ENCODE measurements at places on chromosomes 7 and 10.

DNA sequence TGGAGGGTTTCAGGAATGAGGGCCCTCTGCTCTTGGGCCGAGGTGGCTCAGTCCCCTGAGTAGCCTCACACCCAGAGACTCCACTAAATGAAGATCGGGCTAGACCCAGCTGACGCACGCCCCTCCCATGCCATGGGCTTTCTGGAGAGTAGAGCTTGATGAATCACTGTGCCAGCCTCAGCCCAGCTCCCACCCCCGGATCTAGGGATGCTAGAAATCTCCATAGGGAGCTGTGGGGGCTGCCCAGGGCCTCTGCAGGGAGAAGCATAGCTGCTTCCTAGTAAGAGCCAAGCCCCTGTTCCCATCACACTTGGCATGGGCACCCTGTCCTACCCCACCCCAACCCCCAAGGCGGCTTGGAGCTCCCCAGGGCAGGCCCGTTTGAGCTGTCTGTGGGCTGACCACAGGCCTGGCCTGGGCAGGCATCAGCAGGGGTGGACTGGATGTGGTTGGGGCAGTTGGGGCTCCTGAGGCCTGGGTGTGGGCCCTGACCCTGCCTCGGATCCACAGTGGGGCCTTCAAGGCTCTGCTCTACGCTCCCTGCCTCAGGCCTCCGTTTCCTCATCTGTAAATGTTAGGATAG is 121.2 kb downstream of the ZMIZ1 start:
- no peak for DNase-seq

- DNase-seq, result no peak
Measured at GRCh38 chr7:45082031-45082830, 6.5 kb downstream of the NACAD start.

DNA sequence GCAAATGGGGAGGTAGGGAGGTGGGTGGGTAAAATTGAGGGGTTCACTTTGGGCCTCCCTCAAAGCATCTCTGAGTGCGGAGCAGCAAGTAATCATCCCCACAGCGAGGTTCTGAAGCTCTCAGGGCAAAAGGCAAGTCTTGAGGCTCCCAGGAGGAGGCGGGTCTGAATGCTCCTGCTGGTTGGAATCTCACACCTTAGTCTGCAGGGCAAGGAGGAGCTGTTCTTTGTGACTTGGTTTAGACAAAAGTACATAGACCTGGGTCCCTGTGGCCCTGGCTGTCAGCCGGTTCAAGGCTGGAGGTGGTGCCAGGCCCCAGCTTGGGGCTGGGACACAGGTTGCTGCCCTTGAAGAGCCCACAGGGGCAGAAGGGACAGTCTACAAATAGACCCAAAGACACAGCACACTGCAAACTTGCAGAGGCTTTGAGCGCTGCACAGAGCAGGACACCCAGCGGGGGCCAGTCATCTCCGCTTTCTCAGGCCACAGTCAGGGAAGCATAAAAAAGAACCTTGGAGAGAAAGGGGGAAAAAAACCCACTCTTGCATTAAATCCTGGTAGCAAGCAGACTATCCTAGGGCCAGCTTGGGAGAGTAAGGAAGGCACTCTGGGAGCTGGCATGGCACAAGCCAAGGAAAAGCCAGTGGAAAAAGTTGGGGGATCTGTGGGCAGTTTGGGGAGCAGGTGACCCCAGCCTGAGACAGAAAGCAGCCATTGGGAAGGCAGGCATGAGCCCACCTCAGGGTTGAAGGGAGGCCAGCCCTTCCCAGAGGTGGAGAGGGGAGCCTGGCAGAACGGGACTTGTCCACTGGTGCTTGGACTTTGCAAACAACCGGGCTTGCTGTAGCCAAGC is 926 bp upstream of the C10orf71 start:
- DNase-seq, result no peak

DNA sequence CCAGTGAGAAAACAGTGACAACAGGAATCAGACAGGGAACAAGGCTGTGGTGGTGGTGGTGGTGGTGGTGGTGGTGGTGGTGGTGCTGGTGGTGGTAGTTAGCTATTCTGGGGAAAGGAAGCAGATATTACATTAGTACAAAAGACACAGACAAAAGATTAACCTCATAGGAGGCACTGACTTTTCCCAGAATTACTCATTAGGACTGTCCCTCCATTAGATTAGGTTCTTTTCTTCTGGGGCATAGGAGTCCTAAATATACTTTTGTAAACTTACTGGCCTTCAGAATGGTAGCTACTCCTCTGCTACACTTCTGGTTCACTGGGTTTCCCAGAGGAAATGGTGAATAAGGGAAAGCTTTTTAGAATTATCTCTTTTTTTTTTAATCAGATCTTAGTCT is 156.6 kb upstream of the SEMA3D start:
- DNase-seq, result no peak

GRCh38 chr10:129163531-129163930 is 303.5 kb upstream of the MGMT start:
- DNase-seq, result no peak

- no peak for DNase-seq
Measured at GRCh38 chr10:110686949-110687348, 42.8 kb downstream of the RBM20 start.

DNA sequence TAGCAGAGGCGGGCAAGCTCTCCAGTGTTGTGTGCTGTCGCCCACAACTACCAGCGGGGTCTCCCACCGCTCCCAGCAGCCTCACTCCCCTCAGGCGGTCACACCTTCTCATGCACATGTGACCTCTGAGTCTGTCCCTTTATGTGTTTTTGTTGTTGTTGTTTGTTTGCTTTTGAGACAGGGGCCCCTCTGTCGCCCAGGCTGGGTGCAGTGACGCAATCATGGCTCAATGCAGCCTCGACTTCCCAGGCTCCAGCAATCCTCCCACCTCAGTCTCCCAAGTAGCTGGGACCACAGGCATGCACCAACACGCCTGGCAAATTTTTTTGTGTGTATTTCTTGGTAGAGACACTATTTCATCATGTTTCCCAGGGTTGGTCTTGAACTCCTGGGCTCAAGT is 1.5 kb downstream of the CPSF4 start:
- no peak for DNase-seq

DNA sequence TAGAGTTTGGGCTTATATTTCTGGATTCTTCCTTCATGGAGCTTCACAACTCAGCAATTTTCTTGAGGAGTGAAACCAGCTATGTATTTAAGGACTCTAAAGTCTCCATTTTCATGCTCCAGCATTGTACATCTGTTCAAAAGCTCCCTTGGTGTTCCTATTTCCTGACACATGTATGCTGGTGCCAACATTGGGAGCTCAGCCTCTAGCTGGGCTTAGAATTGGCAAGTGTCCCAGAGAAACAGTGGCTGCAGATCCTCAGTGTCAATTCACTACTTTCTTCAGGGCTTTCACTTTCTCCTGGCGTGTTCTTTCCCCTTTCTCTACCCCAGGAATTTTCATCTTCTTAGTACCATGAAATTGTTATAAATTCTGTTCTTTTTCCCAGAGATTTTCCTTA is 103.1 kb downstream of the ZNF467 start:
- no peak for DNase-seq

- no peak for DNase-seq
Measured at GRCh38 chr7:39683216-39683845, 60.0 kb downstream of the RALA start.

GRCh38 chr10:88759366-88760101 is at the start of gene LIPN:
Gene LIPN, plus strand, starts transcription at chr10:88760020. Its CDS starts 1,386 bp downstream, at chr10:88761406.
- DNase-seq, result no peak

- DNase-seq, result no peak
Measured at GRCh38 chr7:22849662-22850061, 27.0 kb upstream of the TOMM7 start.

GRCh38 chr10:124262234-124262865 is 156.4 kb downstream of the OAT start:
- DNase-seq, result no peak

DNA sequence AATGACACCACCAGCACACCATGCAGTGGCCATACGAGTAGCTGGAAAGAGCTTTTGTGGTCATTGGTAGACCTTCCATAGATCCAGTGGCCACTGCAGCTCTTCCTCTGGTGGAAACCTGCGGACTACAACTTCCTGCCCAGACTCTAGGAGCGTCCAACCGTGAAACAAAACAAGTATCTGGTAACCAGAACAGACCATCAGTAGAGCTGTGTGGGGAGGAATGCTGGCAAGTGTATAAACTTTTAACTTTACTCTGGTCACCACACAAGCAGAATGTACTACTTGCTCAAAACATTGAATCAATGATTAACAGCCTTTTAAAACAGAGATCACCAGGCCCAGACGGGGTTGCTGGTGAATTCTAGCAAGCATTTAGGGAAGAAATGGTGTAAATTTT is 154.7 kb upstream of the DGKB start:
- DNase-seq, result no peak

GRCh38 chr10:62870866-62871265 is 54.7 kb upstream of the EGR2 start:
- DNase-seq, result no peak

DNA sequence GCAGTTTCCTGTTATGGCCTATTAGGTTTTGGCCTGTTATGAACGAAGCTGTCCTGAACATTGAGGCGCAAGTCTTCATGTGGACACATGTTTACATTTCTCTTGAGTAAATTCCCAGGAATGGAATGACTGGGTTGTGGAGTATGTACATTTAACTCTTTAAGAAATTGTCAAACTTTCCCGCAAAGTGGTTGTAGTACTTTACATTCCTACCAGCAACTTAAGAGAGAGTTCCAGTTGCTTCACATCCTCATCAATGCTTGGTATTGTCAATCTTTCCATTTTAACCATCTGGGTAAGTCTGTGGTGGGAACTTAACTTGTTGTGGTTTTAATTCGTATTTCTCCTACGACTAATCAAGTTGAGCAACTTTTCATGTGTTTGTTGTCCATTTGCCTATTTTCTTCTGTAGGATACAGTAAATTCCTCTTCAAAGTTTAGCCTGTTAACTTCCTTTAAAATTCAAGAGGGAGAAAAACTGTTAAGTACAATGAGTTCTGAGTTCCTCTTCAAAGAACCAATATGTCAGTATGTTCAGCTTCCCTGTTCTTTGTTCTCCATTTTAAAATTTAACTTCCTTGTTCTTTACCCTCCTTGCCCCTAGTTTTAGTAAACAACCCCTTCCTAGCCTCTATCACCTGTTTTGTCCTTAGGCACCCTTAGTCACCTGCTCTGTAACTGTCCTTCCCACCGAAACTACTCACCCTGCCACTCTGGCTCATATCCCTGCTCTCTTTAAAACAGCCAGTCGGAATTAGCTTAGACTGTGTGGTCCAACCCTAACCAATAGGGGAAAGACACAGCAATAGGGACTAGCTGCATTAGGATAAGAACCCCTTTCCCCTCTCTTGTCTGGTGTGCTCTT is 74.0 kb downstream of the FAM241B start:
- DNase-seq, result no peak

- no peak for DNase-seq
Measured at GRCh38 chr7:11035661-11036060, 62.0 kb downstream of the PHF14 start.

- DNase-seq, result no peak
Measured at GRCh38 chr7:42103020-42103419, 134.0 kb downstream of the GLI3 start.

DNA sequence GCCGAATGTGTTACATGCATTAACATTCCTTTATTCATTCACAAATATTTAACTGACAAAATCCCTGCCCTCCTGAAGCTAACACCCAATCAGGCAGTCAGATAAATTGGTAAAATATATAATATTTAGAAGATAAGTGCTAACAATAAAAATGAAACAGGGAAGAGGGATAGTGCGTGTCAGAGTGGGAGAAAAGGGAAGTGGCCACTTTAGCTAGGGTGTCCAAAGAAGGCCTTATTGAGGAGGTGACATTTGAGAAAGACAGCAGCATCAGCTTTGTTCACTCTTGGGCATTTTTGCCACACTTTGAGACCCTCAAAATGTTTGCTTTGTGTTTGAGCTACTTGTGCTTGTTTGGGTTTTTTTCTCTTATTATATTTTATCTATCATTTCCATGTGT is 317.8 kb downstream of the SNX13 start:
- no peak for DNase-seq

GRCh38 chr7:68381731-68382130 is 1216.5 kb upstream of the AUTS2 start:
- DNase-seq, result no peak

DNA sequence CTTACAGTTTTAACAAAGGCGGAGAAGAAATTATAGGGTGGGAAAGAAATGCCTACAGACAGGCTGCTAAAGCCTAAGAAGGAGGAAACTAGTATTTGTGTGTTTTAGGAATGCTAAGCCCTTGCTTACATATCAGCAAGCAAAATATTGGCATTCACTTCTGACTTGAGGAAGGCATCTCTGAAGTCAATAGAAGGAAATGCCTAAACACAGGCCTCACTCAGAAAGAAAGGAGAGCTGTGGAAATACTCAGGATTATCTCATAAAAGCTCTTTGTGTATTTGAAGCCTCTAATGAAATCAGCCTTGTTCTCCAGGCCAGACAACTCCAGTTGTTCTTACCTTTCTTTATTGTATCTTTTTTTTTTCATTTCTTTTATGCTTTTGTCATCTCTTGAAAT is 158.0 kb downstream of the AUTS2 start:
- no peak for DNase-seq

GRCh38 chr10:131703941-131704340 is 196.9 kb upstream of the PPP2R2D start:
- no peak for DNase-seq

DNA sequence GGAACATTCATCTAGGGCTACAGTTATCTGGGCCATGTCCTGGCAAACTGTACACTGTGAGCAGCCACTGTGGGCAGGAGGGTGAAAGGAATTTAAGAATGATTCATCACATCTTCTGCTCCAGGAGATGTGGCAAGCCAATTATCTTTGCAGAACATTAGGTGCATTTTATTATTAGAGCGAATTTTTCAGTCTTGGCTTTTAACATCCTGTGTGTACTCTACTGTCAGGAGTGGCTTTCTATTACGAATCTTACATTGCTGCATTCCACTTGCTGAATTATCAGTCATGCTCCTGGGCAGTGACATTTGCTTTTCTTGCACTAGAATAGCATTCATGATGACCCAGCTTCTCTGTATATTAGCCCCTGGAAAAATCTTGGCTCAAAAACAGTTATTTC is 109.2 kb upstream of the TARP start:
- DNase-seq, result no peak

GRCh38 chr10:51266496-51266895 is 192.2 kb downstream of the PRKG1 start:
- no peak for DNase-seq

GRCh38 chr7:3937146-3937545 is 636.1 kb downstream of the SDK1 start:
- DNase-seq, result no peak

DNA sequence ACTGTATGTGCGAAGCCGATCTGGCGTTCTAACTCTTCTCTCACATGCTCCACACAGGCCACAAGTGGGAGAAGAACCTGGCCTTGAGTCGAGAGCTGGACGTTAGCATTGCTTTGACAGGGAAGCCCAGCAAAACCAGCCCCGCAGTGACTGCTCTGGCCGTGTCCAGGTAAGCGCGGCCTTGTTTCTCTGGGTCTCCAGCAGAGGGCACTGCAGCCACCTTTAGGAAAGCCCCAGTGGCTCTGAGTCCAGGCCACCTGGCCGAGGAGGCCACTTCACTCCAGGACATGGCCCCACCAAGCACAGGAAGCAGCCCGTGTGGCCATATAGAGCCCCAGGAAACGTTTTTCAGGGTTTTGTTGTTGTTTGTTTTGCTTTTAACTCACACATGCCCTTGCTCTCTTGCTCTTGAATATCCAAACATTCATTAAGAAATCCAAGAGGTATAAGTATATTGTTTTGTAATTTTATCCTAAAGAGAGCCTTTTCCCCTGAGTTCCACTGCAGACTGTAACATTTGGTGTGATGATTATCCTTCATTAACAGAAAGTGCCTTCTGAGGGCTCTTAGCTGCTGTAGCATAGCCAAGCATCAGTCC is 41.8 kb upstream of the LRRC18 start:
- no peak for DNase-seq

Measured in activated CD8-positive, alpha-beta memory T cell treated with anti-CD3 and anti-CD28 coated beads for 1 hour (primary cell).